Hematopoietic multipotent progenitor cell treated with erythropoietin and hydrocortisone succinate and interleukin-3 and kit ligand, for 15 days (in vitro differentiated cells): ENCODE measurements at places on chromosomes 5 and 9.

DNA sequence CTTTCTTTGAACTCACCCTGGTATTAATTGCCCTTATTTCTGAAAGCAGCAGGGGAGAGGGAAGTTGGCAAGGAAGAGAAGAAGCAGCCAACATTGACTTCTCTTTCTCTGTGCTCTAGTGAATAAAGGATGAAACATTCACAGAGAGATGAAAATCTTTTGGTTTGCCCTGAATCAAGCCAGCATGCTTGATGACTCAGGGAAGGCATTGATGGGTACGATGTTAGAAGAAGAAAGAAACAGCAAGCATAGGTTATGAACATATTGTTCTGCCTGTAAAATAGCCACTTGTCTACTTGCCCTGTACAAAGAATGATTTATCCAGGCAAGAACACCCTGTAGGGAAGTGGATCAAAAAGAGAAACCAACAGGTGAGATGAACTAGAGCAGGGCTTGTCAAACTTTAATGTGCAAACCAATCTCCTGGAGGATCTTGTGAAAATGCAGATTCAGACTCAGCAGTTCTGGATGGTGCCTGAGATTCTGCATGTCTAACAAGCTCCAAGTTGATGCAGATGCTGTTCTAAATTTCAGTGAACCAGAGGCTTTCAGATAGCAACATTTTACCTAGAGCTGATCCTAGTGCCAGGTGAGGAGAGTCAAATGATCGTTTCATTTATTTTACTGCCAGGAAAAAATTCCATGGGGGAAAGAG lies 586.6 kb upstream of the TLE4 start:
- DNase-seq = no peak

DNA sequence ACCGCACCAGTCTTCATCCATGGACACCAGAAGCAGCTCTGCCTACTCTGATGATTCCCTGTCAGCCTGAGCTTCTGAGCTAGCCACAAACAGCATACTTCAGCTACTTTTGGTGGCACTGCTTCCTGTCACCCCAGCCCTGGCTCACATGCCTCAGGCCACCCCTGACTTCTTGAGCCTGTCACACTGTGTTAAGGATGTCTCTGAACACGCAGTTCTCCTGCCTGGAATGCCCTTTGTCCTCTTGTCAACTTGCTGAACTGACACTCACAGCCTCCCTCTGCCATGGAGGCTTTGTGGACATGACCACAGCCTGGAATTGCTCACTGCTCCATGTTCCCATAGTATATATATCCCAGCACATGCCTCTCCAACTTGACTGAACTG lies 7.2 kb downstream of the MACROH2A1 start:
- DNase-seq = no peak

GRCh38 chr5:1111241-1111726 lies 579 bp downstream of the SLC12A7 start:
- DNase-seq = no peak

- DNase-seq = no peak
These were observed 13.9 kb upstream of the ANXA6 start for GRCh38 chr5:151171529-151171928.
